ENCODE measurements at places on chromosomes 4 and X.

DNA sequence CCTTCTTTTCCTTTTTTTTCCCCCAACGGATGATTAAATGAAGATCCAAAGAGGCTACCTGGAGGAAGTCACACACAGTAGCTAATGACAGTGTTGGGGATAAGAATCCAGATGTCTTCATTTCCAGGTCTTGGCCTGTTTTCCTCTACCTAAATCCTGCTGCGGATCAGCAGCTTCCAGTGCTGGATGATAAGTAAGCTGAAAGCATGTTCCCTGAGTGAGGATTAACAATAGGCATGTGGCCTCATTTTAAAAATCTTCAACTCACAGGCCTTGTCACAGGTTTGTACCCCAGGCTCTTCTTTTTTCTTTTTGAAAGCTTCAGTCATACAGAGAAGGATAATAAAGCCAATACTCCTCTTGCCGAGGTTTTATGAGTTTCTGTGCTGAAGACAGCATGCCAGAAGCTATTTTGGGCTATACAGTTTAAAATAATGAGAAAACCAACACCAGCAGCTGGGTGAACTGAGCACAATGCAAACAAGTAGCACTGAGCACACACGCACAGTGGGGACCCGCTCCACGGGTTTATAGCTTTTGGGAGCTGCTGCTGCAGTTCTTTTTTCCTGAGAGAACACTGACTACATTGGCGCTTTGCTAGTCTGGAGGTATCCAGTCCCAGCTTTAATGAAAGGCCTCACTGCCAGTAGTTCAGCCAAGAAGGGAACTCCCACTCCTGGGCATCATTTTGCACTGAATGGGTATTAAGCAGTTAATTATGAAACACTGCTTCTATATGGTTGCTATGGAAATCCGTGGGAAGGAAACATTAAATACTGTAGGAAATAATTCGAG, 184.2 kb upstream of the CTSO start:
- DNase-seq = no peak

- DNase-seq = no peak
Observed at GRCh38 chr4:185567381-185568376, 32.4 kb upstream of the PDLIM3 start.

DNA sequence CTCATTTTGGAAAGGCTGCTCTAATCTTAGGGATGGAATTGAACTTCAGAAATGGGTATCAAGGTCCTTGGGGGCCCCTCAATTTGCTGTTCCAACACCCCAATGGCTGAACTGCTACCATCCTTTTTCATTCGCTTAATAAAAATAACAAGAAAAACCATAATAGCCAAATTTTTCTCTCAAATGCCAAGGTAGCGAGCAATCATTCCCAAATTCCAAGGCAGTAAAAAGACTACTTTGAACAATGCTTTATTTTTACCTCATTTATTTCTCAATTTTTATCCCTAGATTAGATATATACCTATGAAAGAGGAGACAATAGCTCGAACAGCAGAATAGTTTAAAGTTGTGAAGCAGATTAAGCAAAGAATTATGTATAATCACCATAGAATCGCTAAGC, 323.4 kb upstream of the SLC7A11 start:
- DNase-seq = no peak

GRCh38 chrX:100449696-100450608, 39.9 kb upstream of the PCDH19 start:
- DNase-seq = no peak

- no peak for DNase-seq
Observed at GRCh38 chrX:40423299-40423698, 157.5 kb upstream of the ATP6AP2 start.

DNA sequence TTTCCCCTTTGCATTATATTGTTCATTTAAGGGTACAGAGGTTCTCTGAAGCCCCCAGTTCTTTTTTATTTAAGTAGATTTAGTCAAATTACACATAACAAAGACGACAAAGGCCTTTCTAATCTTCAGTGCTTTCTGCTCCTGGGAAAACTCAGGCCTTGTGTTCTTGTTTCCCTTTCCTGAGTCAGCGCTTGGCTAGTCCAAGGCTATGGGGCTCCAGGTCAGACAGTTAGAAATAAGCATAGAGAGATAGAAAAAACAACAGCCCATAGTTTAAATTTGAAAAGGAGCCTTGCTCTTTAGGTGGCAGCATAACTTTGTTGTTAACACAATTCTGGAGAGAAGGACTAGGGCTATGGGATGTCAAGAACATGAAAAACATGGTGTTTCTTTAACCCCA, 97.3 kb downstream of the PPP1R2C start:
- DNase-seq = no peak
